Testis (tissue), 5 donors: ENCODE measurements at places on chromosomes 5 and 9.

DNA sequence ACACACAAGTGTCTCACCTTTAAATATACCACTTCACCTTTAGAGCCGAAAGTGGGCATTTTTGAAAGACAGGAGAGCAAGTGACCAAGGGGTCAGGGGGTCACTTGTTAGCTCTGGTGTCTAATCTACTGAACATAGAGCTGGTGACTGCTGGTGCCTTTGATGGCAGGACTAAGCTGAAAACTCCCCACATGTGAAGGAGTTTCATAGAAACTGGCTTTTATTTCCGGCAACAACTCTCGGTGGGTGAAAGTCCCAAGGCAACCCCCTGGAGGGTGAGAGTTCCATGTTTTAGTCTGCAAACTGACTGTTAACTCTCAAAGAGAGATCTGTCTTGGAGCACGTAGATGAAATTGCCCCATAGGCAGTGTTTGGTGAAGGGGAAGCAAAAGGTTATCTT lies 466.9 kb downstream of the DMRTA1 start:
- H3K27ac ChIP-seq, result no peak overlapping the region
- H3K4me1 ChIP-seq, result no peaks in the 10 kb centered on the region
- no peak for DNase-seq
- H3K27me3 ChIP-seq, result no peaks in the 10 kb centered on the region
- no peak overlapping the region for H3K4me3 ChIP-seq

DNA sequence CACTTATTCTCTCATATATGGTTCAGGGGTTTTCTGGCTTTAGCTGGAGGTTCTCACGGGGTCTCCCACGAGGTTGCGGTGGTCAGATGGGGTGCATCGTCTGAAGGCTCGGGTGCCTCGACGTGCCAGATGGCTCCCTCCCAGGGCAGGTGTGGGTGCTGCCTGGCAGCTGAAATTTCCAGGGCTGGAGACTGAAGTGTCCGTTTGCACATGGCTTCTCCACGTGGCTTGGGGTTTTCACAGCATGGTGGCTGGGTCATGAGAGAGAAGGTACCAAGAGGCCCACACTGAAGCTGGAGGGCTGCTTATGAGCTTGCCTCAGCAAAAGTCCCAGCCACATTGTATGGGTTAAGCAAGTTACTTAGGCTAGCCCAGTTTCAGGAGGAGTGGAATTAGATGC lies 218.6 kb downstream of the AGTPBP1 start:
- H3K4me3 ChIP-seq, result no peak overlapping the region
- no peaks in the 10 kb centered on the region for H3K27me3 ChIP-seq
- H3K27ac ChIP-seq, result peak overlapping the region; percentile 80

- no peaks in the 10 kb centered on the region for H3K27me3 ChIP-seq
- H3K27ac ChIP-seq, result no peak overlapping the region
- H3K4me3 ChIP-seq, result no peak overlapping the region
- H3K36me3 ChIP-seq, result no peaks in the 10 kb centered on the region
Observed at GRCh38 chr5:160274483-160274931, 37.9 kb downstream of the CCNJL start.

- peaks cover 29% of the 10 kb centered on the region for H3K4me1 ChIP-seq
- H3K4me3 ChIP-seq, result no peak overlapping the region
- DNase-seq, result no peak
- H3K27me3 ChIP-seq, result no peaks in the 10 kb centered on the region
- H3K27ac ChIP-seq, result no peak overlapping the region
- H3K36me3 ChIP-seq, result no peaks in the 10 kb centered on the region
Observed at GRCh38 chr9:129022037-129022436, 6.1 kb downstream of the SH3GLB2 start.

GRCh38 chr5:958701-959571 lies 49.7 kb upstream of the NKD2 start:
- H3K36me3 ChIP-seq, result no peaks in the 10 kb centered on the region
- no peaks in the 10 kb centered on the region for H3K27me3 ChIP-seq

GRCh38 chr5:151239237-151239861 lies 13.6 kb upstream of the GM2A start:
- no peaks in the 10 kb centered on the region for H3K27me3 ChIP-seq
- peak; percentile 81 for DNase-seq
- no peak overlapping the region for H3K27ac ChIP-seq
- H3K4me1 ChIP-seq, result peaks cover 26% of the 10 kb centered on the region
- H3K36me3 ChIP-seq, result no peaks in the 10 kb centered on the region

- no peaks in the 10 kb centered on the region for H3K36me3 ChIP-seq
- H3K4me1 ChIP-seq, result peaks cover 16% of the 10 kb centered on the region
- H3K4me3 ChIP-seq, result peak overlapping the region; percentile 86
- no peak for DNase-seq
Observed at GRCh38 chr9:6014670-6015270, 654 bp downstream of the RANBP6 start.

- H3K36me3 ChIP-seq, result no peaks in the 10 kb centered on the region
- H3K4me3 ChIP-seq, result no peak overlapping the region
Observed at GRCh38 chr9:37001459-37001858, 32.6 kb downstream of the PAX5 start.

DNA sequence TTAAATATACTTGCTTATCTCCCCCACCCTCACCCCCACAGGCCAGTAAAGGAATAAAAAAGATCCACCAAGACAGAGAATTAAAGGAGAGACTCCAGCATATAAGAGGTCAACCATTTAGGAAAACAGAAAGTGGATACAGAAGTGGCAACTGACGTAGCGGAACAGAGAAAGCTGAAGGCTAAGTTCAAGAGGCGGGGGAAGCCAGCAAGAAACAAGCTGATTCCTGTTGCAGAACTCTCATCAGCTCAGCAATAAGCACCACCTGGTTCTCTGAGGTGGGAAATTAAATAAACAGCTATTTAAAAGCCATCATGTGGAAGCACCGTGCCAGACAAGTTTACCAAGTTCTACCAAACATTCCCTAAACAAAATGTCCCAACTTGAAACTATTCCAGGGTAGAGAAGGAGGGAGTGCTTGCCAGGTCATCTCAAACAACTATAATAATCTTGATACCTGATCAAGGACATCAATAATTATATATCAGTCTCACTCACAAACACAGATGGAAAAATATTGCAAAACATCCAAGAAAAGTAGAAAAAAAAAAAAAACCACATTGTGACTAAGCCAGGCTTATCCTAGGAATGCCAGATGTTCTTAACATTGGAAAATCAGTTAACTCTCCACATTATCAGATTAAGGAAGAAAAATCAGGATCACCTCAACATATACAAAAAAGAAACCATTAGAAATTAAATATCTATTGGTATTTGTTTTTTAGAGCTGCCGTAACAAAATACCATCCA lies 7.3 kb upstream of the ARL15 start:
- no peak for DNase-seq
- no peaks in the 10 kb centered on the region for H3K27me3 ChIP-seq
- H3K27ac ChIP-seq, result no peak overlapping the region
- H3K4me1 ChIP-seq, result peaks cover 6% of the 10 kb centered on the region
- no peak overlapping the region for H3K4me3 ChIP-seq

- no peak overlapping the region for H3K4me3 ChIP-seq
- H3K36me3 ChIP-seq, result no peaks in the 10 kb centered on the region
- H3K27me3 ChIP-seq, result no peaks in the 10 kb centered on the region
- DNase-seq, result no peak
Observed at GRCh38 chr5:10364186-10364689, 10.7 kb downstream of the MARCHF6 start.

- H3K27me3 ChIP-seq, result no peaks in the 10 kb centered on the region
- no peak for DNase-seq
- no peak overlapping the region for H3K4me3 ChIP-seq
- H3K36me3 ChIP-seq, result no peaks in the 10 kb centered on the region
- H3K27ac ChIP-seq, result no peak overlapping the region
- H3K4me1 ChIP-seq, result peaks cover 13% of the 10 kb centered on the region
Observed at GRCh38 chr9:626596-626995, 214.9 kb upstream of the DMRT1 start.

DNA sequence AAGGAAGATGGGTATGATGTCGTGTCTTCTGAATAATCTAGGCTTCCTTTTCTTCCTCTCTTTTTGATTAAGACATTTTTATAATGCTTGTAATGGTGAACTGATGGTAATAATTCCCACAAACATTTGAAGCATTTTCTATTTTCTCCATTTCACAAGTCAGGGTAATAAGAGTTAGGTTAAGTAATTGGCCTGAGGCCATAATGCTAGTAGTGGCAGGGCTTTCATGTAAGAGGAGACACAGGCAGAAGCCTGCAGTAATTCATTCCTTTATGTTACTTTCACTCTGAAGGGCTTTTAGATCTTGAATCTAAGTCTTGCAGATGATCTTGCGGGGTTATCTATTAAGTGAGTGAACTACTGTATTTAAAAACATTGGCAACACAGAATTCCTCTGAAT lies 374.9 kb downstream of the MAT2B start:
- H3K4me1 ChIP-seq, result no peaks in the 10 kb centered on the region
- no peaks in the 10 kb centered on the region for H3K27me3 ChIP-seq
- no peak for DNase-seq
- H3K4me3 ChIP-seq, result no peak overlapping the region

DNA sequence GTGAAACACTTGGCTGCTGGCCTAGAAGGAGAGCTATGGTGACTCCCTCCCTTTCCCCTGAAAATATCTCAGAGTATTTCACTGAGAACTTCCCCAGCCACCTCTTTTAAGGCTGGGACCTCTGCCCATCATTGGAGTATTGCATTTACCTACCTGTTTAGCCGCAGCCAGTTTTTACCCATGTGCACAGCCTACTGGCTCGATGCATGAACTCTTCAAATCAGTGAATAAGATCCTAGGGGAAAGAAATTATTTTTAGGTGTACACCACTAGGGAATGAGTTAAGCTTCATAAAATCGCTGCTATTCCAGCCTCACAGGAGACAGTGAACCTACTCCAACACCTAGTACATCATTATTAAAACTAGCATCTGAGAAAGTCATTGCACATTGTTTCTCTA lies 16.8 kb upstream of the FAM174A start:
- H3K4me1 ChIP-seq, result no peaks in the 10 kb centered on the region
- H3K27ac ChIP-seq, result no peak overlapping the region
- H3K4me3 ChIP-seq, result no peak overlapping the region
- no peaks in the 10 kb centered on the region for H3K36me3 ChIP-seq

GRCh38 chr5:51618234-51618633 lies 235.0 kb downstream of the ISL1 start:
- no peak overlapping the region for H3K27ac ChIP-seq
- no peaks in the 10 kb centered on the region for H3K36me3 ChIP-seq
- H3K4me1 ChIP-seq, result no peaks in the 10 kb centered on the region
- no peak overlapping the region for H3K4me3 ChIP-seq
- peak; percentile 17 for DNase-seq

DNA sequence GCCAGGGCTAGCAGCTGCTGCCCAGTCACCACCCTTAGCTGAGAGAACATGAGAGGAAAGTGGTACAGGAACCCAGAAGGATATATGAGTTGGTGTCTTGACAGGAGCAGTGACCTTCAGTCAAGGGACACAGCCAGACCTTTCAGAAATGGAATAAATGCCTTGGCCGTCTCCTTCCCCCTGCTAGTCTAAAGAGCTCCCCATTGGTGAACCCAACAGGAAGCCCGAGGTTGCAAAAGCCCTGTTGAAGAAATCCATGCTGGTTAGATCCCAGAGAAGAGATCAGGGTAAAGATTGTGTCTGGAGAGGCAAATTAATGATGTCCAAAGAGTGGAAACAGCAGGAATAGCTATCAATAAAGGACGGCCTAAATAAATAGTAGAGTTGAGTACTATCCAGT lies 244.5 kb downstream of the NR3C1 start:
- H3K27me3 ChIP-seq, result no peaks in the 10 kb centered on the region
- H3K36me3 ChIP-seq, result no peaks in the 10 kb centered on the region
- no peak overlapping the region for H3K27ac ChIP-seq
- no peak overlapping the region for H3K4me3 ChIP-seq

GRCh38 chr9:3526997-3527940 lies 1.5 kb upstream of the RFX3 start:
- no peak for DNase-seq
- H3K27ac ChIP-seq, result peak overlapping the region; percentile 99
- H3K4me3 ChIP-seq, result peak overlapping the region; percentile 66
- no peaks in the 10 kb centered on the region for H3K27me3 ChIP-seq

DNA sequence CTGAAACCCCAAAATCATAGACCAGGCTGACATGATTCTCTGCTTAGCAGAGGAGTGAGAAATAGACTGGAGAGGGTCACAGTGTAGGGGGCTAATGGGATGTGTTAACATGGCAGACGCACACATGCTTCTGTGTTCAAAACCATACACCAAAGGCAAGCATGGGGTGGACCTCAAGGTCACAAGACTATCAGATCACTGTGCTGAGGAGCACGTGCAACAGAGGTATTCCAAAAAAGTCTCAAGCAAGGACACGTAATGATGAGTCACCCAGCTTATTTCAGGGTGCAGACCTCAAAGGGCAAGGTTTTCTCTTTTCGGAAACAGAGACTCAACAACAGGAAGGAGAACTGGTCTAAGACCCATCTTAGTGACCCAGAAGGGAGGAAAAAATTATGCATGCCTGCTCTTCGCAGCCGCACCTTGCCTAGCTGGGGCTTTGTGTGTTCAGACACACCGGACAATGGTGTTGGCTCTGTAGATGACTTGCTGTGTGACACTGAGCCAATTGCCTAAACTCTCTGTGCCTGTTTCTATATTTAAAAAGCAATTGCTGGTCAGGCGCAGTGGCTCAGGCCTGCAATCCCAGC lies 20.3 kb downstream of the WHRN start:
- peaks cover 32% of the 10 kb centered on the region for H3K4me1 ChIP-seq
- H3K4me3 ChIP-seq, result no peak overlapping the region
- H3K27me3 ChIP-seq, result no peaks in the 10 kb centered on the region
- H3K36me3 ChIP-seq, result no peaks in the 10 kb centered on the region
- no peak for DNase-seq

- no peaks in the 10 kb centered on the region for H3K27me3 ChIP-seq
- no peak for DNase-seq
- no peaks in the 10 kb centered on the region for H3K36me3 ChIP-seq
- H3K4me1 ChIP-seq, result peaks cover 15% of the 10 kb centered on the region
Observed at GRCh38 chr5:140690376-140690932, 716 bp downstream of the HARS1 start.

GRCh38 chr9:37445832-37446231 lies 19.4 kb downstream of the ZBTB5 start:
- H3K4me3 ChIP-seq, result no peak overlapping the region
- H3K36me3 ChIP-seq, result no peaks in the 10 kb centered on the region
- no peaks in the 10 kb centered on the region for H3K4me1 ChIP-seq
- H3K27me3 ChIP-seq, result no peaks in the 10 kb centered on the region

DNA sequence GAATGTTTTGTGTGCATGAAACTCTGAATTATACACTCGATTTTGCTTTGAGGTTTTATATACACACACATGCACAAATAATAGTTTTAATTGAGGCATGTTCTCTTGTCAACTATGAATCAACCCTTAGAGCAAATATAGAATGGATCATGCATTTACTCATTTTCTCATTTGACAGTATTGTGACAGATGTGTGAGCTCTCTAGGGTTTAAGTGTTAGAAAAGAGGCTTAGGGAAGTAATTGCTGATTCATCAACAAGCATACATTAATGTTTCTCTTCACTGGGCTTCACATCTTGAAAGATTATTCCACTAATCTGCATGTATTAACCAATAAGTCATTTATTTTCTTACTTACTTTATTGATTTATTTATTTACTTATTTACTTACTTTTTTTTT lies 1356.8 kb upstream of the ACO1 start:
- no peak overlapping the region for H3K4me3 ChIP-seq
- peaks cover 3% of the 10 kb centered on the region for H3K4me1 ChIP-seq
- no peak for DNase-seq
- H3K36me3 ChIP-seq, result no peaks in the 10 kb centered on the region
- no peak overlapping the region for H3K27ac ChIP-seq

GRCh38 chr9:34143116-34143515 lies 16.6 kb upstream of the DCAF12 start:
- DNase-seq, result no peak
- H3K27ac ChIP-seq, result peak overlapping the region; percentile 45
- no peaks in the 10 kb centered on the region for H3K27me3 ChIP-seq

GRCh38 chr5:14180437-14180836 lies 37.3 kb downstream of the TRIO start:
- no peaks in the 10 kb centered on the region for H3K27me3 ChIP-seq
- DNase-seq, result no peak
- no peak overlapping the region for H3K4me3 ChIP-seq
